ENCODE measurements at places on chromosomes 11 and 22.

DNA sequence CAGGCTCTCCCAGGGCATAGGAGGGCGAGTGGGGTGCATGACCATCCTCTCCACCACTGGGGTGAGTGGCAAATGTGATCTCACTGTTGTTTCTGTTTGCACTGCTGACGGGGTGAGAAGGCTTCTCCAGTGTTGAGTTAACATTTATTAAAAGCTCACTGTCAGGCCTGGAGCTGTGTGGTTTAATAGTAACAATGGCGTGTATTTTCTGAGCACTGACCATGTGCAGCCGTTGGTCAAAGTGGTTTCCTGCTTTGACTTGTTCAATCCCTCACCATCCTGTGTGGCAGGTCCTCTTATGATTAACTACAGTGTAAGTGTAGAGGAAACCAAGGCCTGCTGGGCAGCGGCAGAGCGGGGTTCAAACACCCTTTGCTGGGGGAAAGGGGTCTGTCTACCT, 4.4 kb downstream of the A4GALT start:
- no peak for DNase-seq

GRCh38 chr11:111413849-111414248, 34.8 kb upstream of the POU2AF1 start:
- peak; percentile 32 for DNase-seq

DNA sequence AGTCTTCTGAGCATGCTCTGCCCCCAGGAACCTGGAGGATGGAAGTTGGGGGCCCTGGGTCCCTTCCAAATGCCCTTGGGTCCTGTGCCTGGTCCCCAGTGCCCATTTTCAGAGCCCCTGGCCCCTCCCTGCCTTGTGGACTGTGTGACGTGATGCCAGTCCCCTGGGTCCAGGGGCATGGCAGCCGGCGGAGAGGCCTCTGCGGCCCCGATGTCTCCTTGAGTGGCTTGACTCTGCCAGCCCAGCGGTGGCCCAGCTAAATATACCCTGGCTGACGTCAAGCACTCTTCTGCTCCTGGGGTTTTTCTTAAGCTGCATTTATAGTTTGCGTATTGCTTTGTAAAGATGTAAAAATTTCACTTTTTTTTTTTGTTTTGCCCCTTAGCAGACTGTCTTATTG, 35.2 kb upstream of the PARVG start:
- DNase-seq = no peak

DNA sequence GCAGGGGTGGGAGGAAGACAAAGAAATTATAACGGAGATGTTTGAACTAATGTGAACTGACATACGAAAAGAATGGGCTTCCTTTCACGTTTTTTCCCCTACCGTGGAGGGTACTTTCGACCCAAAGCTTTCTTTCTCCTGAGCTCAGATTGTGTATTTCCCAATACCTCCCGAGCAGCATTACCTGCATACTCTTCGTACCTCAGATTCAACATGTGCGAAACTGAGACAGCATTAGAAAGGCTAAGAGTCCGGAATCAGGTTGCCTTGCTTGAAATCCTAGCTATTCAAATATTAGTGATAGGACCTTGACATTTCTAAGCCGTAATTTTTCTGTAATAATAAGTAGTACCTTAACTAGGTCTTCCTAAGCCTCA, 778 bp upstream of the PAK1 start:
- no peak for DNase-seq

DNA sequence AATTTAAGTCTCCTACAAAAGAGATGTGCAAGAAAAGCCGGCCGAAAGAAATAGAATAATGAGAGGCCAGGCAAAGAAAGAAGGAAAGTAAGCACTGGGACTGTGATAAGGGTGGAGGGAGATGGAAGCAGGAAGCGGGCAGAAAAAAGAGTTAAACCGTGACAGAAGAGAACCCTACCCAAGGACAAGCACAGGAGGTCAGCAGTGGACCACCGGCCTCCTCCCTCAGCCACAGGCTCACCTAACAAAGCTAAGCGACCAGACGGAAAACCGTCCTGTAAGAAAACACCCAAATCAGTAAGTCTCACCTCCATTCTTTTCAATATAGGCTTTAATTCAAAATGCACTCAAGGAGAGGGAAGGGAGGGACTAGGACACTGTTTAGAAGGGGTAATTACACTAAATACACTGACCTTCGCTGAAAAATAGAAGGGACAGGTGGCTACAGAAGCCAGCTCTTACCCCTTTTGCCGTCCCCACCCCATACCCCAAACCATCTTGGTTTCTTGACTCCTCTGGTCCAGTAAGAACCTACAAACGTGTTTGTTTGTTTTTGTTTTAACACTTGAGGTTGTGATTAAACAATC, 1.9 kb downstream of the FAM181B start:
- DNase-seq = no peak

DNA sequence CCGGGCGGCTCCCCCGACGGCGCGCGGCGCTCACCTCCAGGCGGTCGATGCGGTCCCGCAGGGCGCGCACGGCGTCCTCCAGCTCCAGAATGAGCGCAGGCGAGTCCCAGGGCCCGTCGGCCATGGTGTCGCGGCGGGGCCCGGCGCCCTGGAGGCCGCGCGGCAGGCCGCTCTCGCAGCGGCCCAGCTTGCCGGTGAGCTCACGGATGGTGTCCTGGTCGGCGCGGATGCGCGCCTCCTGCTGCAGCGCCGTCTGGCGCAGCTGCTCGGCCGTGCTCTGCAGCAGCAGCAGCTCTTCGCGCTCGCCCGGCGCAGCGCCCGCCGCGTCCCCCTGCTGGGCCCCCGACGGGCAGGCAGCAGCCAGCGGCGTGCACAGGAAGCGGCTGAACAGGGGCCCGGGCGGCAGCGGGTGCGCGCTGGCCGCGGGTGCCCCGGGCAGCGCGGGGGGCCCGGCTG, 599 bp downstream of the NPTXR start:
- DNase-seq = peak; percentile 14

DNA sequence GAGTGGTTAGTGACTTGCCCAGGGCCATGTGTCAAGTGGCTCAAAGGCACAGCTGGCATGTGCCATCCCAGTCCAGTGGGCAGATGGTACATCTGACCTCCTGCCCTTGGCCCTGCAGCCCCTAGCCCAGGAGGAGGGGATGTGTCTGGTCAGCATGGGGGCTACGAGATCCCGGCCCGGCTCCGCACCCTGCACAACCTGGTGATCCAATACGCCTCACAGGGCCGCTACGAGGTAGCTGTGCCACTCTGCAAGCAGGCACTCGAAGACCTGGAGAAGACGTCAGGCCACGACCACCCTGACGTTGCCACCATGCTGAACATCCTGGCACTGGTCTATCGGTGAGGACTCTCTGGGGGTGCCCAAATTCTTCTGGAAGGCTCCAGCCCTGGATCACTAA, 5.7 kb upstream of the RAB1B start:
- no peak for DNase-seq

All from stimulated activated CD4-positive, alpha-beta T cell treated with anti-CD3 and anti-CD28 coated beads, TNF-alpha, amount 100 ng/mL, for 48 hours (primary cell).